NCI-H446 treated with DMSO at 0.1 percent for 48 hours (cell line): ENCODE measurements at places on chromosomes 2 and 18.
A peak's percentile ranks its signal among the peaks of the same experiment; 100 is the strongest.

DNA sequence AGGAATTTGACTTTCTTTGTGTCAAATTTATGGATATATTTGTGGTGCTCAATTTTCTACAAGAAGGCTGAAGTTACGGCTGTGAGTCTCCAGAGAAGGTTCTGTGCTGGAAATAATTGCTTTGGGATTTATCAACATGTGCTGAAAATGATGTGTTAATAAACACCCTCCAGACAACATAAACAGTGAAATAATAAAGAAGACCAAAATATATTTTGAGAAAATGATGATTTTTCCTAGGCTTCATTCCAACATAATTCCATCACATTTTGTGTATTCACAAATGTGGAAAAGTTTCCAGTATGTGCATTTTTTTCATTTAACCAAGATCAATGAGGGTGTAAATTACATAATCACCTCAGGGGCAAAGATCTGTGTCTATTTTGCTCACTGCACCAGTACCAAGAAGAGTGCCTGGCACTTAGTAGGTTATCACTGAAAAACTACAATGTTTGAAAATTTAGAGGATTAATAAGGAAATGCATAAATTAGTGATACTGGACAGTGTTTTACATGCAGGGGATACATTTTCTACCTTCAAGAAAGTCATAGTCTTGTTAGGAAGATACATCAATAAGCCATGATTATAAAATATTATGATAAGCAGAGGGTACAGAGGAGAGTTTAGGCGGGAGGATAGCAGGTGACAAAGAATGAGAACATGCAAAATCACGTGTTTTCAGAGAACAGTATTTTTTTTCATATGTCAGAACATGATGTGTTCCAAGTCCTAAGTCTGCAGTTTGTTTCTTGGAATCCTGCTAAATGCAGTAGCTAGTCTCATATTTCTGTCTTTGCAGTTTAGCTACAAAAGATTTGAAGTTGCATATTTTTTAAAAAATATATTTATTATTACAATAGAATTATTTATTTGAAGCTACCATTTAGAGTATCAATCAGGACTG is 127.6 kb upstream of the DLGAP1 start:
- no peak for DNase-seq

DNA sequence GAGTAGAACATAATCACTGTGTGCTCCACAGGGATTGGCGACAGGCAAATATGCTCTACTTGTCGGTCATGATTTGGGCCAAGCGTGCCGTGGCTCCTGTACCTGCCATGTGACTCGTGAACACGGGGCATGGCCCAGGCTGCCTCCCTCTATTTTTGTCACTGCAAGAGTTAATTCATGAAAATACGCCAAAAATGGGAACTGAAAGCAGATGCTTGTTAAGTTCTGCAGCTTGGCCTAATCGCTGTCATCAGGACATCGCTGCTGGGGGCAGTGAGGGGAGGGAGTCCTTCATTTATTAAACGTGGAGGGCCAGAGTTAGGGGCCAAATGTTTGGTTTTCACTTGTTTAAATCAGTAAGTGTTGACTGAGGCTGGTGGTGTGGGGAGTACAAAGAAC is 177.8 kb downstream of the BCL2 start:
- DNase-seq = no peak

GRCh38 chr2:182088681-182089320 is 103.1 kb downstream of the PPP1R1C start:
- DNase-seq = no peak

DNA sequence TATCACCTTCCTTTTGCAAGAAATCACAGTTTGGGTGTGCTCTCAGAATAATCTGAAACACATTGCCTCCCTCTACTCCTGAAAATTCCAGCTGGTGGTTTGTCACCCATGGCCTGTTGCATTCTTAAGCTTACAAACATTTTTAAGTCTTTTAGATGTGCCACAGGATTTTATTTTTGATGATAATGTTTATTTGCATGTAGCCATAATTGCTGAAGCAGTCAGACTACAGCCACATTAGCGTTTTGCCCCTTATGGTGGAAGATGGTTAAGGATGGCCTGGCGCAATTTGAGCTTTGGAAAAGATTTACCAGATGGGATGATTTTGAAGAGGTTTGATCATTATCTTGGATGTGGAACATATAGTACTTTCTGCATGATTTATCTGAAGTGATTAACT is 439.5 kb downstream of the MEIS1 start:
- DNase-seq = peak; percentile 19

DNA sequence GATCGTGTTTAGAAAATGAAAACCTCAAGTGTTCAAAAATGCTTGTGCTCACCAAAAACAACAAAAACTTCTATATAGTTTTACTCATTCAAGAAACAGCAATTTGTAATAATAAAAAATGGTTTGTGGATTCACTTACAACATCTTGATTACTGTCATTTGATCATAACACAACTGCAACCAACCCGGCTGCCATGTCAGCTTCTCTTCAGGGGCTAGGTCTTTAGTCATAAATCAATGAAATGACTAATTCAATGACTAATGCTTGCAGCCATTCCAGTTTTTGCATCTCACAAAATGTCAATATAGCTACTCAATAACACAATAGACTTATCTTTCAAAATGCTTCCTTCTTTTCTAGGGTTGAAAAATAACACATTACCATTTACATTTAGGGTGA is 128.0 kb downstream of the OLA1 start:
- DNase-seq = peak; percentile 40

DNA sequence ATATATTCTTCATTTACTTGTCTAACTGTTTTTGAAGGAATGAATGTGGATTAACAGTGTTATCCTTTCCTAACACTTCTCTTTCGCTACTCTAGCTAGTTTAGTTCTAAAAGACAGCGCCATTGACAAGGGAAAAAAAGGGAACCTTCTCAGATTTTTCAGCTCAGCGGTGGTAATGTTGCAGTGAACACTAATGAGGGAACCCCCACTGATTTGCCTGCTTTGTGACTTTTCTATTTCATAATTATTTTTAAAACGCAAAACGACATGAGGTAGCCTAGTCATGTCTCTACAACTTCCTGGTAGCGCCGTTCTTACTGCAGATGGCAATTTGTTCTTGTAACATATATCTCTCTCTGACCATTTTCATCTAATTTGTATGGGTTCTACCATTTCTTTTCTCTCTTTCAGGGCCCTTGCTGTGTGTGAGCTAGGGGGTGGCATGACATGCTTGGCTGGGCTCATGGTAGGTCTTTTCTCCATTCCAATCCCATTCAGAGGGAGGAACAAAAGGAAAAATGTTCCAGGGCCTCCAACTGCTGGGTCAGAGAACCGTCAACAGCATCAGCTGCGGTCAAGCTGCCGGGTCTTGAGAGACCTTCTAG is 235.5 kb upstream of the SIX3 start:
- DNase-seq = no peak

DNA sequence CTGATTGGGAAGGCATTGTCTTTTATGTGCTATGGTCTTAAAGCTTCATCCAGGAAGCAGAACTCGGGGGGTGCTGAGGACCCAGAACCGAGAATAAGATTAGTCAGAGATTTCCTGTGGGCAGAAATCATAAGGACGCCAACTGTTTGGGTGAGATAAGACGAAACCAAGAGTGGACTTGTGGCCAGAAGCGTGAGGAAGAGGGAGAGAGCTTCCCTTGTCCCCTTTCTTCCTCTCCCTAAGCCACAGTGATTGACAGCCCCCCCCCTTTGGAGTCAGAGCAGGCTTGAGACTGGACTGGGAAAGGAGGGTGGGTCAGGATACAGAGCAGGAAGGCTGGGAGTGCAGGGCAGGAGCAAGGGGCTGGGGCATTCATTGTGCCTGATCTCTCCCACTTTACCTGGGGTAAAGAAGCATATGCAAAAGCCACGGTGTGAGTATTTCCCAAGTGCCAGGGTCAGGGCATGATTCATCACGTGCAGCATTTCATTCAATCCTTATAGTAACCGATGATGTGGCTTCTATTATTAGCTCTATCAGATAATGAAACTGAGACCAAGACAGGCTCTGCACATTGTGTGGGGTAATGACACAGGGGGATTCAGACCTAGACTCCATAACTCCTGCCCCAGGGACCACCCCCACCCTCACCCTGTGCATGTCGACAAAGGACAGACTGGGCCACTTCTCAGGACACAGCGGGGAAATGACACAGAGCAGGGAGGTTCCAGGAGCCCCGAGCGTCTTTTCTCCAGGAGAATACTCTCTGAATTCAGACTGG is 3.0 kb upstream of the IL1RN start:
- DNase-seq = no peak

- DNase-seq = no peak
These were observed 13.6 kb downstream of the MRO start for GRCh38 chr18:50806208-50806616.

GRCh38 chr2:192208848-192209247 is 14.1 kb upstream of the TMEFF2 start:
- no peak for DNase-seq

GRCh38 chr2:105749583-105750400 is 5.1 kb downstream of the NCK2 start:
- DNase-seq = no peak

DNA sequence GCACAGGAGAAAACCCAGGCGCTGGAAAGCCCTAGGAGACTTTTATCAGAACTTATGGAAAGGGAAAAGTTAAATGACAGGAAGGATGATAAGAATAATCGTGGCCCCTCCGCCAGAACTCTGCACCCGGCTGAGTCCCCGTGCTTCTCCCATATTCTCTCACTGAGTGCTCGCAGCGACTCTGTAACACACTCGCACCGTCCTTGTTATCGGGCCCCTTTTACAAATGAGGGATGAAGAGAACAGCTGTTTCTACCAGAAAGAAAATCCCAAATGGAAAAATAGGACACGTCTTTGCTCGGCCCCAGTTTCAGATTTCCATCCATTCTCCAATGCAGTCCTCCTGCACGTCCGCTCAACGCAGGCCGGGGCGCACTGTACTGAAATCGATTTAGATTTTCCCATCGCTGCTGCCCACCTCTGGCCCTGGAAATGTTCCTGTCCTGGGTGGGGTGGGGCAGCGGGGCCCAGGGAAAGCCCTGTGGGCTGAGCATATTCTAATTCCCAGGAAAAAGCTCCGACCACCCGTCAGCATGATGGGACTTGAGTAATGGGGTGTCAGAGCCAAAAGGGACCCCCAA is 66.4 kb downstream of the KCNF1 start:
- DNase-seq = no peak

GRCh38 chr2:127155947-127156346 is 49.0 kb upstream of the BIN1 start:
- DNase-seq = no peak

GRCh38 chr18:78688249-78688648 is 291.4 kb upstream of the SALL3 start:
- no peak for DNase-seq

DNA sequence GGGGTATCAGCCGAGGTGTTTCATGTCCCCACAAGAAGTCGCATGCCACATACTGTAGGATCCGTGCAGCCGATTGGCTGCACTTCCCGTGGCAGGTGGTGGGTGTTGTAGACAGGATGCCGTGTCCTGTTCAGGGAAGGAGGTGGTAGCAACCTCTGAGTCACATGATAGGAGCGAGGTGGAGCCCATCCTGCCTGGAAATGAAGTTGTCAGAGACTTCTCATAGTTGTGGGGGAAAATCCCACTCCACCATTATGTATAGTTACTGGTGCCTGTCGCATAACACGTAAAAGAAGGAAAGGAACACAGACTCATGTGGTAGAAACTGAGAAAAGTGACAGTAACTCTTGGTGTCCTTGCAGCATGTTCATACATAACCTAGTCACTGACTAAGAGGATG is 91.4 kb upstream of the IL1R2 start:
- no peak for DNase-seq

DNA sequence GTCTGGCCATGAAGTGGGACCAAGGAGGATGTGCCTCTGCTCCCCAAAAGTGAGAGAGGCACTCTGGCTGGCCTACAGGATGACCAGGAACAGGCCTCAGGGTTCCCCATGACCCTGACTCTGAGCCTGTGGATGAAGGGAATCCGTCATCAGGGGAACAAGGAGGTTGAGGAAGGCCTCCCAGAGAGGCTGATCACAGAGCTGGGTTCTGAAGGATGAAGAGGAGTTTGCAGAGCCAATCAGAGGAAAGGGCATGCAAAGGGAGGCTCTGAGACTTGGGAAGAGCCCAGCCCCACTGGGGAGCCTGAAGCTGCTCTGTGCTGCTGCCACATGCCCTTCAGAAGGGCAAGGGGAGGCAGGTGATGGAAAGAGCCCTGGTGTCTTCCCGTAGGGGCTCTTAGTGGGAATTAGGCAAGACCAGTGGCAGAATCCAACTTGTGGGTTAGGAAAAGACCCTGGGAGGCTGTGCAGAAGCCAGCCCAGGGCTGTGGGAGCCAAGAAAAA is 141.3 kb upstream of the ID2 start:
- no peak for DNase-seq

GRCh38 chr18:52287151-52287550 is 52.8 kb upstream of the DCC start:
- DNase-seq = no peak

GRCh38 chr2:58852243-58852642 is 611.1 kb upstream of the FANCL start:
- DNase-seq = no peak

- DNase-seq = no peak
These were observed 79.1 kb downstream of the AP1S3 start for GRCh38 chr2:223758131-223758840.

DNA sequence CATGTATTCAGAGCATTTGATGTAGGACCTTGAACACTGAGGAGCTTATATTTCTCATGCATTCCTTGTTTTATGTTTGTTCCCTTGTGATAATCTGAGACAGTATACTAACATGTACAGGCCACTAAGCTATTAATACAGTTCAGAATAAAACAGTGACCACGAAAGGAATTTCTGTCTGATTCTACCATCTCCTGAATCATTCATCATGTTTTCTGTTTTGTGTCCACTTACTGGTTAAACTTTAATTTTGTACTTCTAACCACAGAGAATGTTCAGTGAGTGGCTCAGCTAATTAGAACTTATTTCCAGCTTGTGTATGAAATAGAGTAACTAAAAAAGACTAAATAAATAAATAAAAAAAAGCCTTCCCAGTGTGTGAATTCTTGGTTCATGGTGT is 110.4 kb downstream of the LRP1B start:
- DNase-seq = no peak

- DNase-seq = no peak
These were observed 239.6 kb downstream of the BABAM2 start for GRCh38 chr2:28129955-28130695.

- no peak for DNase-seq
These were observed 50.4 kb downstream of the LRPPRC start for GRCh38 chr2:43945439-43945838.

DNA sequence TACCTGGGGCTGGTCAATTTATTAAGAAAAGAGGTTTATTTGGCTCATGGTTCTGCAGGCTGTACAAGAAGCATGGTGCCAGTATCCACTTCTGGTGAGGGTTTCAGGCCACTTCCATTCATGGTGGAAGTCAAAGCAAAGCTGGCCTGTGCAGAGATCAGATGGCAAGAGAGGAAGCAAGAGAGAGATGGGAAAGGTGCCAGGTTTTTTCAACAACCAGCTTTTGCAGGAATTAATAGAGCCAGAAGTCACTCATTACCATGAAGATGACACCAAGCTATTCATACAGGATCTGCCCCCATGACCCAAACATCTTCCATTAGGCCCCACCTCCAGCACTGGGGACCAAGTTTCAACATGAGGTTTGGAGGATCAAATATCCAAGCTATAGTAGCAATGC is 56.8 kb upstream of the ST3GAL5 start:
- peak; percentile 8 for DNase-seq

- no peak for DNase-seq
These were observed 37.3 kb downstream of the THAP4 start for GRCh38 chr2:241599615-241600014.

- peak; percentile 54 for DNase-seq
These were observed 69.3 kb upstream of the SEC11C start for GRCh38 chr18:59070181-59070912.

GRCh38 chr2:203583701-203584100 is 48.6 kb upstream of the RAPH1 start:
- no peak for DNase-seq
